Stimulated activated CD8-positive, alpha-beta memory T cell treated with anti-CD3 and anti-CD28 coated beads, Interleukin-15, amount 100 ng/mL, for 1 hour (primary cell): ENCODE measurements at places on chromosomes 3 and 15.

DNA sequence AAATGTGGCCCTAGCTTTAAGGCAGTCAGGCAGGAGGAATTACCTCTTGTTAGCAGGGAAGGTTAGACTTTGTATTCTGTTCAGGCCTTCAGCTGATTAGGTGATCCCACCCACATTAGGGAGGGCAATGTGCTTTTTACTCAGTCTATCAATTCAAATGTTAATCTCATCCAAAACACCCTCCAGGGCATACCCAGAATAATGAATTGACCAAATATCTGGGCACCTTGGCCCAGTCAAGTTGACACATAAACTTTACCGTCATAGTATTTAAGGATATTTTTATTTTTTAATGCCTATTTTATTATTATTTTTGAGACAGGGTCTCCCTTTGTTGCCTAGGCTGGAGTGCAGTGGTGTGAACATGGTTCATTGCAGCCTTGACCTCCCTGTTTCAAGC is 146.1 kb downstream of the PTPRG start:
- no peak for DNase-seq

DNA sequence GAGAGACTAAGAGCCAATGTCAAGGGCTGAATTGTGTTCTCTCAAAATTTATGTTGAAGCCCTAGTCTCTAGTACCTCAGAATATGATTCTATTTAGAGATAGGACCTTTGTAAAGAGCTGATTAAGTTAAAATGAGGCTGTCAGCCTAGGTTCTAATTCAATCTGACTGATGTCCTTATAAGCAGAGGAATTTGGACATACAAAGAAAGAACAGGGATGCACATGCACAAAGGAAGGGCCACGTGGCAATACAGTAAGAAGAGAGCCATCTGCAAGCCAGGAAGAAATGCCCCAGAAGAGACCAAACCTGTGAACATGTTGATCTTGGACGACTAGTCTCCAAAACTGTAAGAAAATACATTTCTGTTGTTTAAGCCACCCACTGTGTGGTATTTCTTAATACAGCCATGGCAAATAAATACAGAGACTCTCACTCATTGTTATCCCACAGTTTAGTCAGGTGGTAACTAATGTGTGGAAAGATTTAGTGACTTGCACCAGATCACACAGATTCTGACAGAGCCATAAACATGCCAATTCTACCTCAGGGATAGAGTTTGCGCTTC is 652.2 kb downstream of the NAALADL2 start:
- DNase-seq: no peak

GRCh38 chr3:193470710-193471109 is 84.0 kb downstream of the ATP13A4 start:
- no peak for DNase-seq

GRCh38 chr3:186142393-186142932 is 33.6 kb upstream of the ETV5 start:
- DNase-seq: no peak

- no peak for DNase-seq
Measured at GRCh38 chr3:46865546-46865945, 2.3 kb upstream of the MYL3 start.

GRCh38 chr3:109430911-109431563 is 93.7 kb upstream of the DPPA4 start:
- no peak for DNase-seq

GRCh38 chr15:67140078-67140833 is 74.9 kb downstream of the SMAD3 start:
- no peak for DNase-seq

- DNase-seq: no peak
Measured at GRCh38 chr15:78917888-78918287, 27.0 kb downstream of the CTSH start.

- DNase-seq: no peak
Measured at GRCh38 chr3:15052335-15053242, 12.5 kb downstream of the MRPS25 start.
